ENCODE measurements at places on chromosomes 13 and 19.

- no peak for DNase-seq
Observed at GRCh38 chr13:99663908-99664307, 162.6 kb downstream of the TM9SF2 start.

- DNase-seq = no peak
Observed at GRCh38 chr13:79939689-79940088, 401.2 kb downstream of the SPRY2 start.

DNA sequence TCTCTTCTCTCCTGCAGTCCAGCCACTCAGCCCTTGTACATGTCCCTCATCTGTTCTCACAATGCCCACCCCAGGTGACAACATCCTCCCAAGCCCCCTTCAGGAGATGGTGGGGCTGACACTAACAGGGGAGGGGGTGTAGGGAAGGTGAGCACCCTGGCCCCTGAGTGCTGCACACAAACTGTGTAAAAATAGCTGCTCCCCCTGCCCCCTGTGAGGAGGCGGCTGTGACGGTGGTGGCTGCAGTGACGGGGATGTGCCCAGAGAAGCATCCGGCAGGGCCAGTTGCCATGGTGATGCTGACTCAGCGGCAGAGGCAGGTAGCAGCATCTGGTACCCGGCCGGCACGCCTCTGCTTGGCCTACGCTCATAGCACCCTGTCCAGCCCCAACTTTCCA is 13.0 kb upstream of the JUND start:
- peak; percentile 90 for DNase-seq

GRCh38 chr19:13195678-13196077 is 45.5 kb downstream of the IER2 start:
- peak; percentile 52 for DNase-seq

GRCh38 chr13:41601718-41602445 is 144.5 kb downstream of the RGCC start:
- no peak for DNase-seq

DNA sequence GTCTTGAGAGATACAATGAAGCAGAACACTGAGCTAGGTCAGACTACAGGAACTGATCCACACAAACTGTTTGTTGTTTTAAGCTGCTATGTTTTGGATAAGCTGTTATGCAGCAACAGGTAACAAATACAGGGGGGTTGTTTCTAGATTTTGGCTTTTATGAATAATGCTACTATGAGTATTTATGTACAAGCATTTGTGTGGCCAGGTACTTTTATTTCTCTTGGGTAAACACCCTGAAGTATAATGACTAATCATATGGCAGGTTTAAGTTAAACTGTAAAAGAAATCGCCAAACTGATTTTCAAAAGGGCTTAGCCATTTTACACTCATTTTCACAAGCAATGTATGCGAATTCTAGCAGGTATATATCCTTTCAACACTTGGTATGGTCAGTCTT is 166.0 kb downstream of the DNAJC3 start:
- no peak for DNase-seq

- DNase-seq = no peak
Observed at GRCh38 chr19:7859831-7860713, 14.1 kb downstream of the PRR36 start.

- no peak for DNase-seq
Observed at GRCh38 chr13:52646967-52647366, 4.7 kb downstream of the HNRNPA1L2 start.

DNA sequence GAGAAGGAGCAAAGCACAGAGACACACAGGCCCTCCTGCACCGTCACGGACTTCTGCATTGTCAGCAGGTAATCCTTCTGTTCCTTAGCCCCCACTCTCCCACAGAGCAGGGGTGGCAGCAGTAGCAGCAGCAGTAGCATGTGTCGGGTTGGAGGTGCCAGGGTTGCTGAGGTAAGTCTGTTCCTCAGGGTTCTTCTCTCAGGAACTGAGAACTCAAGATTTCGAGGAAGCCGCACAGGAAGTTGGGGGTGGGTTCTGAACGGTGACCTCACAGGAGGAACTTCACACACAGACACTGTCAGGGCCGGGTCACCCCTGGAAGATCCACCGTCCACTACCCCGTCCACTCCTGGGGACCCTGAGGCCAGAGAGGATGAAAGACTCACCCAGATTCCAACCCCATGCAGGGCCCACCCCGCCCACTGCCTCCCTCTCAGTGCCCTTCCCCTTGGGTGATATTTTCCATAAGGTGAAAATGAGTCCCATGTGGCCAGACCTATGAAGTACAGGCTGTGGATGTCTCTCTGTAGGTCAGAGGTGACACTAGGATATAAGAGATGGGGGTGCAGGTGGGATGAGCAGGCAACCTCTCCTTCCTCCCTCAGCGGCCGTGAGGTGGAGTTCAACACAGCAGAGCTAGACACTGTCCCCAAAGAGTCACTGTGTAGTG is at the start of gene SIGLEC12:
Gene SIGLEC12, minus strand, starts transcription at position 207 of the 670 bp plus-strand sequence. Its CDS starts 67 bp downstream, at position 140.
- DNase-seq = no peak

DNA sequence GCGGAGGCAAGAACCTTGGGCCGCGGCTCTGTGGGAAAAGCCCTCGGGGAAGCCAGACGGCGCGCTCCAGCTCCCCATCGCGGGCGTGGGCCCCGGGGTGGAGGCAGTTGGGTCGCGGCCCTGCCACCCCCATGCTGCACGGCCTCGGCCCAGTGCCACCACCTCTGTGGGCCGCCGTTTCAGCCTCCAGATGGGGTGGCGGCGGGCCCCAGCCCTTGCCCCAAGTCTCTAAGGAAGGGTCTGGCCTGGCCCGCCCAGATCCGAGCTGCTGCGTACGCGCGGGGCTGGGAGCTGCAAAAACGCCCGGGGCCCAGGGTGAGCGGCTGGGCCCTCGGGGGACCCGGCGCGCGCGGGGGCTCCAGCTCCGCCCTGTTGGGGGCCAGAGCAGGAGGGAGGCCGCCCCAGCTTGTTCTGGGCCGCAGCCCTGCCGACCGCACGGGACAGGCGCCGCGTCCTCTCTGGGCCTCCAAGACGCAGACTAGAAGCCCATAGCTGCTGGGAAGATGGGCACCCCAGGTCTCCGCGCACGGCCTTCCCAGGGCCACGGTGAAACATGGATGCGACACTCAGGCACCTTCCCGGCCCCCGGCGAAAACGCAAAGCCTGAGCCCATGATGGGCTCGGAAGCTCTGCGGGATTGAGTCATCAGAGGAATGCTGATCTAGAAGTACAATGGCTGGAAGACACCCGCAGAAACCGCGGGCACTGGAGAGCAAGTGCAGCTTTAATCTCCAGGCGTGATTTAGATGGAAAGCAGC is 110.1 kb downstream of the KCTD15 start:
- no peak for DNase-seq

GRCh38 chr19:54343868-54344267 is 4.9 kb upstream of the LILRA4 start:
- DNase-seq = no peak

DNA sequence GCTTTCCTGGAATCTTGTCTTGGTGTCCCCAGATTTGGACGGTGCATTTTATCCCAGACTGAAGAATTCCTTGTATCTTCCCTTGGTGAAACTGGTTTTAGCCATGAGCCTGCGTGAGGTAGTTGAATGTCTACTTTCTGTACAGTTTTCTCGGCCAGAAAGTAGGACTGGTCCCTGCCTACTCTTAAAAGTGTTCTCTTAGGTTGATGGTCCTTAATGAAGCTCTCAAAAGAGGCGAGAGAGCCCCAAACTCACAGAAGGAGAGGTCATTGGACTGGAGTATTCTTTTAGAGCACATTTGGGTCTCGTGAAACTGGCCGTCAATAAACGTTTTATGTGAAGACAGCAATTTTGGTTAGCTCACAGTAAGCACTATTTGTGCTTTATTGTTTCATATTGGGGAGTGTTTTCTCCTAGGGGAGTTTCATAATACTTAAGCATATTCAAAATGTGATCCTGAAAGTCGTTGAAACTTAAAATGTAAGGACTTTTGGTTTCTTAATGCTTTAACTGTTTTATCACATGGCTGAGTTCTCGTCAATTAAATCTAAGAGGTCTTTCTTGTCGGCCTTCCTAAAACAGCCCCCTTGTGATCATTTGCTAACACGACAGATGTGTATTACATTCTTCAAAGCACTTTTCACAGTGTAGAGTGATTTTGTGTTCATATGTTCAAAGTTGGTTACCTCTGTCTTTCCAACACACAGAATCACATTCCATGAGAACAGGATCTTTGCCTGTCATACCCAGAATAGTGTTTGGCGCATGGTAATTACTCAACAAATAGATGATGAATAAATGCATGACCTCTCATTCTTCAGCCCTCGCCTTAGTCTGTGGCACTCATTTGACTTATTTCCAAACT is 889 bp downstream of the GTF2F2 start:
- DNase-seq = no peak

DNA sequence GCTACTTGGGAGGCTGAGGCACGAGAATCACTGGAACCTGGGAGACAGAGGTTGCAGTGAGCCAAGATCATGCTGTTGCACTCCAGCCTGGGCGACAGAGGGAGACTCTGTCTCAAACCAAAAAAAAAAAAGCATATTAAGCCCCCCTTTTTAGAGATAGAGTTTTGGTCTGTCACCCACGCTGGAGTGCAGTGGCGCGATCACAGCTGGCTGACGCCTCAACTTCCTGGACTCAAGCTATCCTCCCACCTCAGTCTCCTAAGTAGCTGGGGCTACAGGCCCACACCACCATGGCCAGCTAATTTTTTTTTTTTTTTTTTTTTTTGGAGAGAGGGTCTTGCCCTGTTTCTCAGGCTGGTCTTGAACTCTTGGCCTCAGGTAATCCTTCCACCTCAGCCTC is 34.2 kb upstream of the MAP3K10 start:
- no peak for DNase-seq

- DNase-seq = no peak
Observed at GRCh38 chr19:10998045-10998533, 37.3 kb downstream of the SMARCA4 start.

GRCh38 chr13:76570510-76570971 is 315.7 kb downstream of the KCTD12 start:
- no peak for DNase-seq

GRCh38 chr13:107790397-107790796 is 424.9 kb downstream of the LIG4 start:
- no peak for DNase-seq

GRCh38 chr19:45424191-45425058 is 708 bp upstream of the ERCC1 start:
- DNase-seq = no peak

Measured in stimulated activated CD4-positive, alpha-beta T cell treated with anti-CD3 and anti-CD28 coated beads, Interleukin-4, amount 100 ng/mL, for 48 hours (primary cell).